ENCODE measurements at places on chromosomes 6 and 20. TPM values are rescaled to one million over a fixed set of nuclear protein-coding genes. Genes with fewer than 3 reads are reported as not detected.

DNA sequence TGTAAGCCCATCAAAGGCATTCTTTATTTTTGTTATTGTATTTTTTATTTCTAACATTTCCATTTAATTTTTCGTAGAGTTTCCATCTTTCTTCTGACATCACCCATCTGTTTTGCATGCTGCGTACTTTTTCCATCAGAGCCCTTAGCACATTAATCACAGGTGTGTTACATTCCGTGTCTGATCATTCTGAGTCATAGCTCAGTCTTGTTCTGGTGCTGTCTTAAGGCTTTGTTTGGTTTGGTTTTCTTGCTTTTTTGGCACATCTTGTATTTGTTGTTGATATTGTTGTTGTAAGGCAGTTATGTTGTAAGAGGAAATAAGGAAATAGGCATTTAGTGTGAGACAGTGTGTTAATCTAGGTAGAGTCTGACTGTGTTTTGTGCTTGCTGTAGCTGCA lies 214.6 kb upstream of the CDH4 start:
- DNase-seq = no peak

GRCh38 chr20:57051096-57051495 lies 215.3 kb downstream of the BMP7 start:
- peak; percentile 66 for DNase-seq

DNA sequence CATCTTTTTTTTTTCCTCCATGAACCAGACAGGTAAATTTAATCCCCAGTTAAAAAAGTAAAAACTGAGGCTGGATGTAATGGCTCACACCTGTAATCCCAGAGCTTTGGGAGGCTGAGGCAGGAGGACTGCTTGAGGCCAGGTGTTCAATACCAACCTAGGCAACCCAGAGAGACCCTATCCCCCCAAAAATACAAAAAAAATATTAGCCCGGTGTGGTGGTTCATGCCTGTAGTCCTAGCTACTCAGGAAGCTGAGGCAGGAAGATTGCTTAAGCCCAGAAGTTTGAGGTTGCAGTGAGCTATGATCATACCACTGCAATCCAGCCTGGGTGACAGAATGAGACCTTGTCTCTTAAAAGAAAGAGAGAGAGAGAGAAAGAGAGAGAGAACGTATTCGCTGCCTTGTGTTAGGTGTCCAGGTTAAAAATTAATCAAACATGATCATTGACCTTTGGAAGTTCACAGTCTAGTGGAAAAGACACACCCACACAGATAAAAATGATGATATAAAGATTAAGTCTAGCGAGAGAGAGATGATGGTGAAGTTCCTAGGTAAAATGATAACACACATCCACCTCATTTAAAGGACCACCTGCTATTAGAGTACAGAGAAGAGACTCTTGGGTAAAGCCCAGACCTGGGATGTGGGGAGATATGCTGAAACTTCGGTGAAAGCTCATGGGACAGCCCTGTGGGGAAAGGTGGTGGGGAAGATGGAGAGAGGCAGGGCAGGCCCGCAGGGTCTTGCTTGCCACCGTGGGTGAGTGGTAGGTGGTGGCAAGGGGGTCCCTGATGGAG lies 4.8 kb upstream of the NHSL1 start:
- DNase-seq = peak; percentile 73

- DNase-seq = peak; percentile 54
These were observed 1.5 kb downstream of the BICRAL start for GRCh38 chr6:42783177-42783875.

PPIL6 gene
- not detected for total RNA-seq

All from Caco-2 (cell line).